ENCODE measurements at places on chromosomes 6 and 20. TPM values are rescaled to one million over a fixed set of nuclear protein-coding genes. Genes with fewer than 3 reads are reported as not detected.

Gene CHD6
- total RNA-seq: 45.7 TPM

- DNase-seq: no peak
Observed at GRCh38 chr6:89509777-89510281, 76.9 kb downstream of the ANKRD6 start.

DNA sequence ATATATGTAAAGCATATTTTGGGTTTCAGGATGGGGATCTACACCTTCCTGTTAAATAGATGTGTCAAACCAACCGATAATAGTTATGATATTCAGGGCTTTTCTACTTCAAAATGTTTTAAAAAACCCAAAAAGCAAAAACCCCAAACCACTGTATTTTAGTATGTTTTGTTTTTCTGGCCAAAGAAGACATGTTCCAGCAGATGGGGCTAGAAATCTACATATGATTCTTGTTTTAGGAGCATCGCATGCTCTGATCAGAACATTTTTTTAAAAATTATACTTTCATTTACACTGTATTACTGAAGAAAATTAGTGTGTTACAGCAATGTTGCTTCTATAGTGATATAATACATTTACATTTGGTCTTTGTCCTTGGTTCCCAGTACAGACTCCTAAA lies 11.0 kb downstream of the RMND1 start:
- DNase-seq: peak; percentile 16

DNA sequence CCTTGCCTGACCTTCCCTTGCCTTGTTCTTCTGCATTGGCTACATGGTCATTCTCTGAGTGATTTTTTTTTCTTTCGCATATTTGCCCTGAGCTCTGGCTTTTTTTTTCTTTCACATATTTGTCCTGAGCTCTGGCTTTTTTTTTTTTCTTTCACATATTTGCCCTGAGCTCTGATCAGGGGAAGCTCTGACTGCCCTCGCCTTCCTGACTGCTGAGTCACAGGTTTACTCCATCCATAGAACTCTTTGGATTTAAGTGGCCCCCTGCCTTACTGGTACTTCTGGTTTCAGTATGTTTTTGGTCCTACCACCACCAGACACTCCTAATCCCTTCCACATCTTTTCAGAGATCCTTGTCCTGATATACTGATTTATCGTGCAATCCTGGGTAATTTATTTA lies 201.1 kb downstream of the OGFRL1 start:
- no peak for DNase-seq

- no peak for DNase-seq
Observed at GRCh38 chr6:90209527-90209926, 87.1 kb downstream of the BACH2 start.

- peak; percentile 83 for DNase-seq
Observed at GRCh38 chr6:34888874-34889555, at the start of gene ANKS1A. Gene ANKS1A (plus strand): TSS chr6:34889255. CDS start chr6:34889403, 148 bp downstream.
